ENCODE measurements at places on chromosomes 1 and 21. TPM values are rescaled to one million over a fixed set of nuclear protein-coding genes. Genes with fewer than 3 reads are reported as not detected.

- no peak for DNase-seq
Measured at GRCh38 chr1:162943622-162944021, 82.6 kb upstream of the CCDC190 start.

UCK2 gene
- total RNA-seq, result 2.1 TPM

GRCh38 chr1:222996310-222996975, 146.6 kb downstream of the TLR5 start:
- no peak for DNase-seq

DNA sequence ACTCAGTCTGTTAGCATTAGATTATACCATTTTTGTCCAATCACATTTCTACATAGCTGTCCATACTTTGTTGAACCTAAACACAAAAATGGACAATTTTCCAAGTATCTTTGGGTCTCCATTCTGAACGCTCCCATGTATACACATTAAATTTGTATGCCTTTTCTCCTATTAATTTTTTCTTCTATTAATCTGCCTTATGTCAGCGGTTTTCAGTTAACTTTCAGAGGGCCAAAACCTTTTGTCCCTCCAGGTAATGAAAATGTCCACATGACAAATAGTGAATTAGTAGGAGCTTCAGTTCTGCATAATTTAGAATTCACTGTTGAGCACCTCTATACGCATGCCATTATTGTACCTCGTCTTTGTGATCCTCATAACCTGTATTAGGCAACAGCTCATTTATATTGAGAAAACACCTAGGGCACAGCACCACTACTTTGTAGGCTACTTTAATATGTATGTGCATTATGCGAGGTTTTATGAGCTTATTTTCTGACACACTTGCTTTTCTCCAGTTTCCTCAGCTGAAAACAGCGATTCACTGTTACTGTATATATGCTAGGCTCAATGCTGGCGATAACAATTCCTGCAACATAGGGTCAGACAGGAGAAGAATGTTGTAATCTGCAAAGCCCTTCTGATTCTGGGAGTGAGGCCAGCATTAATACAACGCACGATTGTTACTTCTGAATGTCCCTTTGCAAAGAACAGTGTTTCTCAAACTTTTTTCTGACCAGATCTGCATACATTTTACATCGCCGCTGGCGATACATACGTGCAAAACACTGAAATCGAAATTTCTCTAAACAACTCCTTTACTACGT, 1.1 kb upstream of the ABCD3 start:
- DNase-seq, result no peak

DNA sequence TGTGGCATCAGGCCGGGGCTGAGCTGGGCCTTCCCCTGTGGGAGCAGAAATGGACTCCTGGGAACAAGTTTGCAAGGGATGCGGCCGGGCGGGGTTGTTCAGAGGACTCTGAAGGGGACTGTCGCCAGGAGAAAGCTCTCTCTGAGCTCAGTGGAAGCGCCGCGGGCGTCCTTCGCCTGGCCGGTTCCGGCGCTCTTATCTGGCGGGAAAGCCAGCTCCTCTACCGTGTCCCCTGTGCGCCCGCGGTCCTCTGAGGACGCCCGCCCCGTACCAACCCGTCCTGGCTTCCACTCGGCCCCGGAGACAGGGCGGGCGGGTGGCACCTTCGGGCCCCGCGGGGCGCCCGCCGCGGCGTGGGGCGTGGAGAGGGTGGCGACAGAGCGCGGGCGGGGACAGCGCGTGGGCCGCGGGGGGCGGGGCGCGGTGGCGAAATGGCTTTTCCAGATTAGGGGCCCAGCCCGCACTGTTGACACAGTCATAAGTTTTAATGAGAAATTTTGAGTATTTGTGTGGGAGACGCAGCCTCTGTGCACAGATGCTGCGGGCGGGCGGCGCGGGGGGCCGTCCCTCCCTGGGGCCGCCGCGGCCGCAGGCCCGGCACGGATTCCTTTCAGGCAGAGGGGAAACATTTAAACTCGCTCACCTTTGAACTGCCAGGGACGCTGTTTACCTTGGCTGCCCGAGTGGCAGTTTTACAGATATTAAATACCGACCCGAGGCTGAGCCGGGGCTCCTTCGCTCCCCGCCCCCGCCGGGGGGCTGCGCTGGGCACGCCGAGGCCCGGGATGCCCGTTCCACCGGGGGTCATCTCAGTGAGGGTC, 70.2 kb downstream of the FOXD2 start:
- peak; percentile 4 for DNase-seq

All from CD4-positive, alpha-beta memory T cell (primary cell).